SJSA1 (cell line): ENCODE measurements at places on chromosomes 3 and 15. TPM values are rescaled to one million over a fixed set of nuclear protein-coding genes. Genes with fewer than 3 reads are reported as not detected.

DNA sequence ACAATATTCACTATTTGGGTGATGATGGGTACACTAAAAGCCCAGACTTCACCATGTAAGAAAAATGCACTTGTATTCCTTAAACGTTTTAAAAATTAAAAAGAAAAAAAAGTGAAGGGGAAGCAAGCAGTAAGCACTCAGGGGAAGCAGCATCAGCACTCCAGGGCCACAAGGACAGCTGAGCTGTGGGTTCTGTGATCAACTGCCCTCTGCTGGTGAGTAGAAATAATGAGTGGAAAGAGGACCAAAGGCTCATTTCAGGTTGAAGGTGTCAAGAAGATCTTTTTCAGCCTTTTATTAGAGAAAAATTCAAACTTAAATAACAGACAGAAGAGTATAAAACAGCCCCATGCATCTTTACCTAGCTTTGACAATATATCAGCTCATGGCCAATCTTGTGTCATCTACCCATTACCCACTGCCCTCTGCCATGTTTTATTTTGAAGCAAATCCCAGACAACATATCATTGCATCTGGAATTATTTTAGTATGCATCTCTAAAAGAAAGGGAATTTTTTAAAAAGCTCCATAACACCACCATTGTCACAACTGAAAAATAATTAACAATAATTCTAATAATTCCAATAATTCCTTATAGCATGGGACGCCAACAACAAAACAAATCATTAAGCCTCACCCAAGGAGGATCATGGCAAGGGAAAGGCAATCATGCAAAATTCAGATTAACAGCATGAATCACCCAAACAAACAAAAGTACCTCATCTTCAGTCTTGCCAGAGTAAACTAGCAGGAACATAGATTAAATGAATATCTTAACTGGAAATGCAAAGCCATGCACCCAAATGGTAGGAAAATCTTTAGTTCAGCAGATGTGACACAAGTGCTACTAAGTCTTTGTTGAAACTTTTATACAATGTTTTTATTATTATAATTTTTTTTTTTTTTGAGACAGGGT is 42.5 kb downstream of the TAMM41 start:
- no peak for DNase-seq
- H3K4me3 ChIP-seq: no peak overlapping the region
- peaks cover 29% of the 10 kb centered on the region for H3K36me3 ChIP-seq
- H3K4me1 ChIP-seq: no peaks in the 10 kb centered on the region
- no peaks in the 10 kb centered on the region for H3K27me3 ChIP-seq

- no peaks in the 10 kb centered on the region for H3K36me3 ChIP-seq
- H3K4me3 ChIP-seq: no peak overlapping the region
- DNase-seq: no peak
- no peaks in the 10 kb centered on the region for H3K27me3 ChIP-seq
- H3K27ac ChIP-seq: no peak overlapping the region
- peaks cover 18% of the 10 kb centered on the region for H3K4me1 ChIP-seq
These were observed 98.1 kb upstream of the HACD2 start for GRCh38 chr3:123682781-123683504.

DNA sequence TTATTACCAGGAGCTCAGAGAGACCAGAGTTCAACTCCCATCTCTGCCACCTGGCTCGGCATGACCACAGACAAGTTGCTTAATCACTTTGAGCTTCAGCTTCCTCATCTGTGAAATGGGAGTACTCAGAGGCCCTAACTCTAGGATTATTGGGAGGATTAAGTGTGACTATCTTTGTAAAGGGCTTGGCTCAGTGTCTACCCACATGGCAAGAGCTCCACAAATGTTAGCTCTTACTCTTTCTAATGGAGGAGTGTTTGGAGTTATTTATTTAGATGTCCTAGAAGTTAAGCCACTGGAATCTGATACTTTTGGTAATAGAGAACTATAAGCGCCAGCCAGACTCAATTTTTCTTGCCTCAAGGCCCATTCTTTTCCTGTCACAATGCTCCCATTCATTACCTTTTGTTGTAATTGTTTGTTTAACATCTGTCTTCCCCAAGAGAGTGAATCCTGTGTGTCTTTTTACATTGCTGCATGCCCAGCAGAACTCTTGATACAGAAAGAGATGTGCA is 12.3 kb upstream of the LMCD1 start:
- peak; percentile 47 for DNase-seq
- H3K4me3 ChIP-seq: no peak overlapping the region
- peaks cover 43% of the 10 kb centered on the region for H3K4me1 ChIP-seq
- H3K27me3 ChIP-seq: no peaks in the 10 kb centered on the region
- no peaks in the 10 kb centered on the region for H3K36me3 ChIP-seq

DNA sequence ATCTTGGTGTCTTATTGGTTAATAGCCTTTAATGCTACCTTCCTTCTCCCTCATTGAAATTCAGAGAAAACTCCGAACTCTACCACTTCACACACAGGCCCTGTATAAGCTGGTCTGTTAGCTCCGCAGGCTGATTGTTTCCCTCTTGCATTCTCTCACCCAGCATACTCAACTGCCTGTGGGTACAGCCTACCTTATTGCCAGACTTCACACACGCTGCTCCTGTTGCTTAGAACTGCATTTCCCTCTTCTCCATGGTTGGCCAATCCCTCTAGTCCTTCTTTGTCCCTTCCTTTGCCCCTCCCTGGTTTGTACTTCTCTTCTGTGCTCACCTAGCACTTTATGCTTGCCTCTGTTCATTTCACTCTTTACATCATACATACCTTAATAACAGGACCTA is 92.9 kb upstream of the PRTG start:
- no peaks in the 10 kb centered on the region for H3K4me1 ChIP-seq
- no peak overlapping the region for H3K4me3 ChIP-seq
- no peak for DNase-seq

The FSIP1 gene
- 0.79 and 3.9 TPM in 2 replicates for total RNA-seq
